Astrocyte (in vitro differentiated cells and primary cell): ENCODE measurements at places on chromosomes 2 and 18.

DNA sequence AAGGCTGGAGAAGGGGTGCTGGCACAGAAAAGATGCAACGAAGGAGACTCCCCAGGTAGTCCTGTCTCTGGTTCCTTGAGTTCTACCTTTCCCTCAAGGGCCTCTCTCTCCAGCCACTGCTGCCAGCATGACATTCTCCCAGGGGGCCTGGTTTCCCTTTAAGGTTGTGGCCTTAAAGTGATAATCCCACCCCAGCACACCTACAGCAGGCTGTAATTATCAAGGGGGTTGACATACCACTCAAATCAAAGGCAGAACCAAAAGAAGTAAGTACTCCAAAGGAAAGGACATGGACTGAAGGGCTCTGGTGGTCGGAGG is 127.4 kb upstream of the MSH6 start:
- no peak for DNase-seq

DNA sequence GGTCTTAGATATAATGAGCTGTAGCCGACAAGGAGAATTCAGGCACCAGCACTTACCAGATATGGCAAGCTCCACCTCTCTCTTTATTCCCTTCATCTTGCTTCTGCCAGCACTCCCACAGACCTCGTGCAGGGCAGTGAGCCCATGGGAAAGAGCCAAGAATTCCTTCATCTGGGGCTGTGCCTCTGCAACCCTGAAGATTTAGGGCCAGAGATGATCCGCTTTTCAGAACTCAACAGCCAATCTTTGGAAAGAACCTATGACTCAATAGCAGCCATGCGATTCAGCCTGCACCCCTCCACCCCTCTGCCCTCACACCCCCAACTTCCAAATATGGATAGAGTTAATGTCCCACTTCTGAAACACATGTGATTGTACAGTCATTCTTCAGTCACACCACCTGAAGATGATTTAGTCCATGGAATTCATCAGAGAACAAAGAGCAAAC is 533.7 kb upstream of the TNP1 start:
- DNase-seq = peak; percentile 96

GRCh38 chr18:35864916-35865315 is 107.6 kb upstream of the RMP24 start:
- no peak for DNase-seq

DNA sequence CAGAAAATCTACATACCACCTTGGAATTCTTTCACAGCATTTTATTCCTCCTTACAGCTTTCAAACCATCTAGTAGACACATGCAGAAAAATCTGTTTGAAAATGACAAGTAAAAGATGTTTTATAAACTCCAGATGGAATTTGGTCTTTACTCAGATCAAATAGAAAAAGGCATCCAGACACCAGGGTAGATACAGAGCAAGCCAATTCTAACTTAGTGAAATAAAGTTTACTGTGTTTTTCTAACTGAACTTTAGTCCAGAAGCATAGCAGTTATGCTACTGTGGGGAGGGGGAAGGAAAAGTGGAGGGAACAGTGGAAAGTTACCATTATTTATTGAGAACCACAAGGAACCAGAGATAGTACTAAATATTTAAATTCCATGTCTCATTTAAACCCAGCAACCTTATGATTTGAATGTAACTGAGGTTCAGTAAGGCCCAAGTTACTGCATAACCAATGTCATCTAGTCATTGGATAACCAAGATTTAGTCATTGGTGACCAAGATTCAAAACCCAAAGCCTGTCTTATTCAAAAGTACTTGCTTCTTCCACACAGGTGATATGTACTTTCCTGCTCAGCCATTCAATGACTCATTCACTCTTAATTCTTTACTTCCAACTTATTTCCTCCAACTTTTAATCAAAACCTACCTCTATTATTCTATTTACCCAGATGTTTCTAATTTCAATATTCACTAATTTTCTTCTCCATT is 57.7 kb downstream of the RAD51AP2 start:
- no peak for DNase-seq

GRCh38 chr18:44590956-44591670 is 89.6 kb upstream of the SETBP1 start:
- no peak for DNase-seq

- no peak for DNase-seq
Measured at GRCh38 chr2:85276571-85277118, 51.1 kb downstream of the TGOLN2 start.

DNA sequence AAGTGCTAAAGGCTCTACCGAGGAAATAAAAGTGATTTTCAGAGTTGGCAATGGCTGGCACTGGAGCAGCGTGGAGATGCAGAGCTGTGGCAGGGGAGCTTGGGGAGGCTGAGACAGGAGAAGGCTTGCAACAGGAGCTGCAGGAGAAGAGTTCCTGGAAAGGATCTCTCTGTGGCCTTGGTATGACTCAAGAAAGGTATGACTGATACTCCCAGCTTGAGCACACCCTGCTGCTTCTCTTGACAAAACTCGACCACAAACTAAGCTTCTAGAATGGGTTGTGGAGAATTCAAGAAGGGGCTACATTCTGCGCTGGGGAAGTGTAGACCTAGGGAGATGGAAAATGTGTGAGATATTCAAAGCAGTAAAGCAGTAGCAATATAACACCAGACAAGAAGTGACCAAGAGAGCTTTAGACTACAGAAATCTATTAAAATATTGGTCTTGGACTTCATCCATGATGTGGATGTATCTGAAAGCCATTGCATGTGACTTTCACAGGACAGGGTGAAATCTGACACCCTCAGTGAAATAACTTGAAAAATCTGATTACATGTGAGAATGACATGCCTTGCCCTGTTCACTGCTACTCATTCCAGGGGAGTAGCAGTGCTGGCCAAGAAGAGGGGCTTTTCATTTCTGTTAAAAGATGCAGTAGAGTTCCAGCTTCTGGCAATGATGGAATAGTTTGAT is 41.5 kb downstream of the SUCLG1 start:
- DNase-seq = peak; percentile 39

DNA sequence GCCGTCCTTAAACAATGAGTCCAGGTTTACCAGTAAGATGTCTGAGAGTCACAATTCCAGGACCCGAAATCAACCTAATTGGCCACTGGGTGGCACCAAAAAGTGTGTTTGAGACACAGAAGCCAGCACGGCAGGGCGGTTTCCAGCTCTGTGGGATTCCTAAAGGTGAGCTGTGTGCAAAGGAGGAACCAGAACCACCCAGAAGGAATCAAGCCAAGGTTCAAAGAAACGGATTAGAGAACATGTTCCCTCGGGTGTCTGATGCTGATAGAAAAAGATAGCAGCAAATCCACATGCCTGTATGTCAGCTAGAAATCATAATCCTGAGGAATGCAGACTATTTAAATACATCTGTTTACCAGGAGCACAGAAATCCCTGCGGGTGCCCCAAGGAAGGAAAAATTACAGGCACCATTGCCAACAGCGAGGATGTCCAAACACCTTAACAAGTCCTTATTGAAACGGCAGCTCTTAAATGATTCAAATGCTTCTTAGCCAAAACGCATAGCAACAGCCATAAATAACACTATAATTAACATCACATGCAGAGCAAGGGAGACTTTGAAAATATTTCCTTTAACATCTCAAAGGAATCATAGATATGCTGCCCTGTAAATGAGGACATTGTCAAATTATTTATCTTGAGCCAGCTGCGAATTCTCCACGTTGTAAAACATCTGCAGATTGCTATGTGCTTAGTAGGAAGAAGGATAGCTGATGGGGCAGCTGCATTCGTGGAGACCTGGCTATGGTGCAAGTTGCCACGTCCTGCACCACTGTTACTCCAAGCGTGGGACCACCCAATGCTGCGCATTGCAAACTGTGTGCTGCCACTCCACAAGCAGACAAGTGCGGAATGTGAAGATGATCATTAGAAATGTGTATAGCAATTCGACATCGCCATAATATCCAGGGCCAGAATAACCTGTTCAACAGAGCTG is 318.7 kb upstream of the NCKAP5 start:
- peak; percentile 27 for DNase-seq

GRCh38 chr2:207767461-207768167 is 2.1 kb downstream of the FZD5 start:
- no peak for DNase-seq

GRCh38 chr2:203786549-203787351 is 80.3 kb downstream of the CD28 start:
- no peak for DNase-seq

GRCh38 chr2:105445976-105446375 is 47.1 kb upstream of the FHL2 start:
- DNase-seq = no peak

DNA sequence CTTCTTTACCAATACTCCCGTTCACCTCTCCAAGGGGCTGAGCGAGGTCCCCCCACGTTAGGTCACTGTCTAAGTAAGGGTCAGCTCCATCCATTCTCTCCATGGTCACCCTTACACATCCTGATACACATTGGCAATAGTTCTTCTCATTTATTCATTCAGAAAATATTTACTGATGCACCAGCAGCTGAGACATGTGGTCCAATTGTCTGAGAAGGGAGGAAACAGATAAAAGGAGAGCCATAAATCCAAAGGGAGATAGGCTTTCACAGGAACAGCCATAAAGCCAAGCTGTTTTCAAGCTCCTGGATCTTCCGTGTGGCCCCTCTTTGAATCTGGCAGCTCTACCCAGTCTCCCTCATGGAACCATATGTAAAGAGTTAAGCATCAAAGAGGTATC is 121.2 kb downstream of the TXNL1 start:
- peak; percentile 59 for DNase-seq
